HFFc6 (cell line): ENCODE measurements at places on chromosomes 1 and 21. TPM values are rescaled to one million over a fixed set of nuclear protein-coding genes. Genes with fewer than 3 reads are reported as not detected.

GJB4 gene
- total RNA-seq, result not detected in 3 replicates

DNA sequence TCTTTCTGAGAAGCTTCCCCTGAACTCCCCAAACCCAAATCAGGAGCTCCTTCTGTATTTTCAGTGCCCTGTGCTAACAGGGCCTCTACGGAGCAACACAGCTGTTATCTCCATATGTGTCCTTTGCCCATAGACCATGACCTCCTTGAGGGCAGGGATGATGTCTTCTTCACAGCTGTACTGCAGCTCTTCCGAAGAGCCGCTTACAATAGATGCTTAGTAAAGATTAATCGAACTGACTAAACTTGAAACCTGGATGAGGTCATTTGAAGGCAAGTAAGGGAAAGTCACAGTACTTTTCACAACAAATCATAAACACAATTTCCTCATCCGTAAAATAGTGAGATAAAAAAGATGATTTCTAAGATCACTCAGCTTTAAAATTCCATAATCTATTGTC, 4.4 kb upstream of the KCNN3 start:
- H3K27ac ChIP-seq, result no peak overlapping the region
- peaks cover 57% of the 10 kb centered on the region for H3K27me3 ChIP-seq
- no peak for DNase-seq
- H3K4me1 ChIP-seq, result peaks cover 15% of the 10 kb centered on the region
- H3K36me3 ChIP-seq, result no peaks in the 10 kb centered on the region

GRCh38 chr21:31173881-31174555, 135.7 kb upstream of the KRTAP19-8 start:
- H3K4me3 ChIP-seq, result peak overlapping the region; percentile 15; the same call in 1 of the 2 replicates
- H3K36me3 ChIP-seq, result no peaks in the 10 kb centered on the region
- no peaks in the 10 kb centered on the region; the same call in 1 of the 2 replicates for H3K27me3 ChIP-seq
- no peak overlapping the region for H3K27ac ChIP-seq
- no peaks in the 10 kb centered on the region for H3K4me1 ChIP-seq

GRCh38 chr1:157226739-157227138, 88.5 kb upstream of the ETV3 start:
- no peak for DNase-seq
- no peak overlapping the region for H3K27ac ChIP-seq
- H3K36me3 ChIP-seq, result no peaks in the 10 kb centered on the region
- no peak overlapping the region for H3K4me3 ChIP-seq

- H3K27ac ChIP-seq, result peak overlapping the region; percentile 64
- H3K4me3 ChIP-seq, result peak overlapping the region; percentile 57
- peaks cover 35% of the 10 kb centered on the region for H3K36me3 ChIP-seq
- no peak for DNase-seq
- H3K27me3 ChIP-seq, result no peaks in the 10 kb centered on the region; the same call in 1 of the 2 replicates
Measured at GRCh38 chr1:198903203-198903602, 264.4 kb downstream of the PTPRC start.
